ENCODE measurements at places on chromosomes 16 and 17.

DNA sequence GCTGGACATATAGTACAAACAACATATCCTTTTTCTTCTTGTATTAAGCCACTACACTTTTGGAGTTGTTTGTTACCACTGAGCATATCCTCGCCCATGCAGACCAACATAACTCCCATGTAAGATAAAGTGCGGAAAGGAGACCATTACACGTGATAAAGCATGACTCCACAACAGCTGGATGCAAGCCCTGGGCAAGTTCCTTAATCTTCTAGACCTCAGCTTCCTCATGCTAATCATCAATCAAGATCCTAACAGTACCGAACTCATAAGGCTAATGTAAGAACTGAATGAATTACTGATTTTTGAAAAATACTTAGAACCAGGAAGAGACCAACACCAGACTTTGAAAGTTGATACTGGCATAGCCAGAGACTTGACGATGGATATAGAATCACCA is 47.0 kb upstream of the GSG1L start:
- no peak for DNase-seq

DNA sequence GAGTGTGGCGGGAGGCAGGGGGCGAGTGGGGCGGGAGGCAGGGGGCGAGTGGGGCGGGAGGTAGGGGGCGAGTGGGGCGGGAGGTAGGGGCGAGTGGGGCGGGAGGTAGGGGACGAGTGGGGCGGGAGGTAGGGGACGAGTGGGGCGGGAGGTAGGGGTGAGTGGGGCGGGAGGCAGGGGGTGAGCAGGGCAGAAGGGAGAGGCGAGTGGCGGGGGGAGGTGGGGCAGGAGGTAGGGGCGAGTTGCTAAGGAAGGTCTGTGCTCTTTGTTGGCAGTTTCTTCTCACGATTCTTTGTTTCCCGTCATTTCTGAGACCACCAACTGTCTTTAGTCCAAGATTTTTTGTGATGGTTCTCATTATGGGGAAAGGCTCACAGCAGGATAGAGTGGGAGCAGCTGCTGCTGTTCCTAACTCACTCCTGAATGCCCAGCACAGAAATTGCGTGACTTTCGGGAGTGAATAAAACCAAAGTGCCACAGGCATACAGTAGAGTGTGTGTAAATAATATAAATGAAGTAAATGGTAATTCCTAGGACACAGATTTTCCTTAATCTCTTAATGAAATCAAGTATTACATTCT is 44.7 kb downstream of the COG7 start:
- no peak for DNase-seq

DNA sequence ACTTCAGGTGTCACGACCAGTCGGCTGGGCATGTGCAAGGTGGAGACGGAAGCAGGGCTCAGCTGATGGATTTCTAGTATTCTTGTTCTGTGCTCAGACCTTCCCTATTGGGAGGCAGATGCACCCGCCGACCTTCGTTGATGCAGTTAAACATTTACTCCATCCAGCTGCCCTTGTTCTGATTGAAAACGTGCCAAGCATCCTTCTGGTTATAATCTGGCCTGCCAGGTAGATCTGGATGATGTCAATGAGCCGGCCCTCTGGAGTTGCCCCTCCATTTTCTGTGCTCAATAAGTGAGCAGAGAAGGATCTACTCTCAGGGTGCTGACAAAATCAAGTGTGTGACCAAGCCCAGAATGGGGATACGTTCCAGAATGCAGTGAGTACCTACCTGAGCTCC is 38.3 kb downstream of the CCDC182 start:
- DNase-seq: peak; percentile 15

GRCh38 chr17:44417553-44417952 is 28.1 kb upstream of the ITGA2B start:
- DNase-seq: no peak

DNA sequence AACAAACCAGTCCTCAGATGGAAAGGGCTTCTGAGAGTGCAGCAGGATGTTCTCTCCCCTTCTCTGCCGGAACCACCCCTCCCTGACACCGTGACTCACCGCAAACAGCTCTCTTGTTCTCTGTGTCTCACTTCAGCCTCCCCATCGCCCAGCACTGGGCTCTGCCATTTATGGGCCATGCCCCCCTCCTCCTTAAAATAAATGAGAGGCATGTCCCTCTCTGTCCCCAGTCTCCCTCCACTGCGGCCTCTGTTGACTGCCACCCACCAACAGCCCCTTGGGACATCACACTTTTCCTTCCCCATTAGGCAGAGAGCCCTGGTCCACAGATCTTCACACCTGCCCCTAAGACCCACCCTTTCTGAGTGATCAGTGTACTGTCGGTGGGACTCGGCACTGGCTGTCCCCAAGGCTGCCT is 6.3 kb downstream of the CCDC102A start:
- DNase-seq: no peak

GRCh38 chr16:89523680-89524344 is 15.6 kb downstream of the SPG7 start:
- DNase-seq: no peak

GRCh38 chr17:73598212-73598611 is 46.0 kb downstream of the SDK2 start:
- no peak for DNase-seq

- DNase-seq: peak; percentile 54
These were observed 22.3 kb upstream of the RBBP6 start for GRCh38 chr16:24516900-24517669.

GRCh38 chr17:70622368-70623260 is 453.3 kb downstream of the KCNJ2 start:
- peak; percentile 52 for DNase-seq

- DNase-seq: peak; percentile 40
These were observed 26.7 kb downstream of the SAP30BP start for GRCh38 chr17:75693500-75694481.

DNA sequence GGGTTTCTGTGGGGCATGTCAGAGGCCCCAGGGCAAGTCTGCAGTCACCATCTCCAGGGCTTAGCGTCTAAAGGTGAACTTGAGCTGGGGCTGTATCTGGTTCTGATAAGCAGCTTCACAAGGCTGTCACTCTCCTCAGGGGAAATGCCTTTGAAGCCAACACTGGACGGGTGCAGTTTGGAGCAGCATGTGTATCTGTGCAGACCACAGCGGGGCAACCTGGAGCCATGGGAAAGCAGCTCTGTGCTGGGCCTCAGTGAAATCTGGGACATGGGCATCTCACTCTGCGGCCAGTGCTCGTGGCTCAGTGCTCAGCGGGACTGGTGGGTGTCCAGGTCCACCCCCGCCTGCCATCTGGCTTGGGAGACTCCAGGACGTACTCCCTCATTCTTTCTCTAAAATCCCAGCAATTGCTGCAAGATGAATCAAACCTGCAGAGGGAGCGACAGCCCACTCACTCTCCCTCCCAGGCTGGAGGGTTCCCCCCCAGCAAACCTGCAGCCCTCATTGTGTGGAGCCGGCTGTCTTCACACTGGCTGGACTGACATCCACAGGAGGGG is 63.5 kb downstream of the PRMT7 start:
- no peak for DNase-seq
